ENCODE measurements at places on chromosomes 12 and 14. TPM values are rescaled to one million over a fixed set of nuclear protein-coding genes. Genes with fewer than 3 reads are reported as not detected.

The STON2 gene
- 0.85 TPM for total RNA-seq

The TDRD9 gene
- 8.5 TPM for total RNA-seq

The AMDHD1 gene
- 0.07 TPM for total RNA-seq

The LBHD2 gene
- not detected for total RNA-seq

The SNX6 gene
- total RNA-seq, result 84.4 TPM

The HVCN1 gene
- 2.3 TPM for total RNA-seq

The ATP2B1 gene
- total RNA-seq, result 85.6 TPM

The WBP11 gene
- 21.6 TPM for total RNA-seq

The KRT7 gene
- 15.0 TPM for total RNA-seq

The GLIPR1L1 gene
- not detected for total RNA-seq

The SERPINA9 gene
- not detected for total RNA-seq

The NOVA1 gene
- 4.8 TPM for total RNA-seq

The ABHD4 gene
- 37.9 TPM for total RNA-seq

The ACAD10 gene
- total RNA-seq, result 18.6 TPM

The ALDH1L2 gene
- 58.2 TPM for total RNA-seq

The HOXC11 gene
- total RNA-seq, result not detected

The TAMALIN gene
- 2.7 TPM for total RNA-seq

The DPPA3 gene
- total RNA-seq, result not detected

The FAM181A gene
- total RNA-seq, result not detected
